ENCODE measurements at places on chromosomes 12 and 14. TPM values are rescaled to one million over a fixed set of nuclear protein-coding genes. Genes with fewer than 3 reads are reported as not detected.

DNA sequence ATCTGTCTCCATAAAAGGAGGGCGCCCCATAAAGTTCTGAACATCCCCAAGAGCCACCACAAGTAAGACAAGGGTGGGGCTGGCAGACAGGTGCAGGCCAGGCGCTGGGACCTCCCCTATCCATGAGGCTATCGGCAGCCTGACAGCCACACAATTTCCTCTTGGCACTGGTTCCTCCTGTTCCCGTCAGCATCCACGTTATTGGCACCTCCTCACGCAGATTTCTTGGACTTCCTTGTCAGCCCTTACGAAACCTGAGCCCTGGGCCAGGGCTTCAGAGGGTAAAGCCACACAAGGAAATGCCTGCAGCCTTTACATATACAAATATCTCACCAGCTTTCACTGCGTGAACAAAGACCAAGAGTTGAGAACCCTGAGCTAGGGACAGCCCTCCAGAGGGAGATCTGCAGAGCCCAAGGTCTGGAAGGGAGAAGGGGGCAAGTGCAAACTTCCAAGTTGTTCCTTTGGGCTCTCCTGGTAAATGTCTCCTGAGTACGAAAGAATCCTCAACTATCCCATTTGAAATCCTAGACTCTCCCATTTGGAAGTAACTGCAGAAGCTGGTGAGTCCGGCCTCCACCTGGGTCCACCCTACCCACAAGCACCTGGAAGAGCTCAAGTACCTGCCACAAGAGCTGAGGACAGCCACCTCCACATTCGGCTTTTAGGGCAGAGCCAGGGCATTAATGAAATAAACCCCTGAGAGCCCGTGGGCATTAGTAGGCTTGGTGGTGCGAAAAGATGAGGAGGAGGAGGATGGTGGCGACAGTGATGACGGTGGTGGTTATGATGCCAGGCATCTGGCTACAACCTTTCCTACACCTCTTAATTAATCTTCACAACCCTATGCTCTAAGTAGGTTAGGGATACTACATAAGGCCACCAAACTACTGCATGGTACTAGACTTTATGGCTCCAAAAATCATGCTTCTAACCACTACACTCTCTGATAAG lies 5.5 kb upstream of the TC2N start:
- no peak for DNase-seq

GRCh38 chr14:23544511-23545447 lies 6.8 kb downstream of the ZFHX2 start:
- no peak for DNase-seq

GRCh38 chr12:59425798-59426197 lies 170.0 kb upstream of the SLC16A7 start:
- DNase-seq, result peak; percentile 73

DNA sequence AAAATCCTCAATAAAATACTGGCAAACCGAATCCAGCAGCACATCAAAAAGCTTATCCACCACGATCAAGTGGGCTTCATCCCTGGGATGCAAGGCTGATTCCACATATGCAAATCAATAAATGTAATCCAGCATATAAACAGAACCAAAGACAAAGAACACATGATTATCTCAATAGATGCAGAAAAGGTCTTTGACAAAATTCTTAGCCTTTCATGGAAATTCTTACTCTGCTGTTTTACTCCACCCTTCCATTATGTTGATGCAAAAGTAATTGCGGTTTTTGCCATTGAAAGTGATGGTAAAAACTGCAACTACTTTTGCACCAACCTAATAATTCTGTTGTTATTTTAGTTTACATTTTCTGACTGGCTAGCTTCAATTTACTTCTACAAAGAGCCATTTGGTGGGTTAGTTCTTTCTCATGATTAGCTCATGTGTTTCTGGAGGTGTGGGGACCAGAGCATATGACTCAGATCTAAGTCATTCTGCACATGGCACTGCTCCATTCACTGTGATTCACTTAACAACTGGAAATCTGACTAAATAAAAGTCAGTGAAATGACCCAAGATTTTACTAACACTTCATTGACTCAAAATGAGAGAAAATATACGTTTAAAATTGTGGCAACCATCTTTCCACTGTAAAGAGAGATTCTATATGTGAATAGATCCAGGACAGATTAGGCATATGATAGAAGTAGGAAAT lies 99.9 kb downstream of the TMTC3 start:
- no peak for DNase-seq

DNA sequence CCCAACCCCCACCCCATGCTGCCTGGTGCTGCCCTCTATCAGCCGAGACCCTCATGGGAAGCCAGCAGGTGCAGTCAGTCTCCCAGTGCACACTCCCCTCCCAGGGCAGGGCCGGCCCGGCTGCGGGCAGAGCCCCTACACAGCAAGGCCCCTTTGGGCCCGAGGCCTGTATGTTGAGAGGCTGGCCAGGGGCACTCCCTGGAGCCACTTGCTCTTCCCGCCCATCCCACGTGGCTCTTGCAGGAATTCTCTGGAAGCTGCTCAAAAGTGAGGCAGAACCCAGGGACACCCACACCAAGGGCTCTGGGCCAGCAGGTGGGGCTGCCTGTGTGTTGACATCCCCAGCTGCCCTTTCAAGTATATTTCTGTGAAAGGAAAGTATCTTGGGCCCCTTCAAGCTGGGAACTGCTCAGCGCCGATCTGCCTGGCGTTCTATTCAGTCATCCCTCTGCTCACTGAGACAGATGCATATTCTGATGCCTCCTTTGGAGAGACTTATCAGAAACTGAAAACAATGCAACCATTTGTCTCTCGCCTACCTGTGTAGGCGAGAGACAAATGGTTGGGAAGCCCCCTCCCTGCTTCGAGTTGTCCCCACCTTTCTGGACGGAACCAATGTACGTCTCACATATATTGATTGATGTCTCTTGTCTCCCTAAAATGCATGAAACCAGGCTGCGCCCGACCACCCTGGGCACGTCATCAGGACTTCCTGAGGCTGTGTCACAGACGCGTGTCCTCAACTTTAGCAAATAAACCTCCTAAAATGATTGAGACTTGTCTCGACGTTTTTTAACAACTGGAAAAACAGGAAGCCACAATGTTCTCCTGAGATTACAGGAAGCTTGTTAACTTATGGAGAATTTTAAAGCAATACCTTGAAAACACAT lies 6.0 kb downstream of the GPR132 start:
- no peak for DNase-seq

- DNase-seq, result no peak
These were observed 235.6 kb upstream of the RPL10L start for GRCh38 chr14:46887144-46887543.

- DNase-seq, result no peak
These were observed 6.0 kb upstream of the LRP6 start for GRCh38 chr12:12272869-12273268.

DNA sequence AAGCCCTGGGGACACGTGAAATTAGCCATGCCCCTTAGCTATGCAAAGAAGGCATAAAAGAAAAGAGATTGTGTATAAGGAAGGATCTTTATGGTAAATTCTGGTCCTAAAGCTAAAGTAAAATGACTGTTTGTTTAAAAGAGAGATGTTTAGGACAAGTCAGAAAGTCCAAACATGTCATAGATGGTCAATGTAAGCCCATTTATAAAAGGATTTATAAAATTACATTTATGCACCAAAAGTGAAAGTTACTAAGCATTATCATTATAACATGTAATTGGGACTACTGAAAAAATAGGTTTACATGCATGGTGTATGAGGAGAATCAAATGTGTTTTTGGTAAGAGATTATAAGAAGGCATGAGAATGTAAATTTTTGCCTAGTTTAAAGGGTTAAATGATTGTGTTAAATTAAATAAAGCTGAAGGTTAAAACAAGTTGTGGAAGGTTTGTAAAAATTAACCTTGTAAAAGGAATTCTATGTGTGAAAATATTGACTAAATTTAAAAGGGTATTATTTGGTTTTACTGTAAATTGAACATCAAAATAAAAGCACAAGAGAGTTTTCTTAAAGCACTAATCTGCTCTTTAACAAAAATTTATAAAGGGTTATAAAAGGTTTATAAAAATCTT lies 50.4 kb upstream of the TSPAN8 start:
- no peak for DNase-seq

GRCh38 chr14:59241121-59241520 lies 52.7 kb downstream of the DAAM1 start:
- DNase-seq, result peak; percentile 66

DNA sequence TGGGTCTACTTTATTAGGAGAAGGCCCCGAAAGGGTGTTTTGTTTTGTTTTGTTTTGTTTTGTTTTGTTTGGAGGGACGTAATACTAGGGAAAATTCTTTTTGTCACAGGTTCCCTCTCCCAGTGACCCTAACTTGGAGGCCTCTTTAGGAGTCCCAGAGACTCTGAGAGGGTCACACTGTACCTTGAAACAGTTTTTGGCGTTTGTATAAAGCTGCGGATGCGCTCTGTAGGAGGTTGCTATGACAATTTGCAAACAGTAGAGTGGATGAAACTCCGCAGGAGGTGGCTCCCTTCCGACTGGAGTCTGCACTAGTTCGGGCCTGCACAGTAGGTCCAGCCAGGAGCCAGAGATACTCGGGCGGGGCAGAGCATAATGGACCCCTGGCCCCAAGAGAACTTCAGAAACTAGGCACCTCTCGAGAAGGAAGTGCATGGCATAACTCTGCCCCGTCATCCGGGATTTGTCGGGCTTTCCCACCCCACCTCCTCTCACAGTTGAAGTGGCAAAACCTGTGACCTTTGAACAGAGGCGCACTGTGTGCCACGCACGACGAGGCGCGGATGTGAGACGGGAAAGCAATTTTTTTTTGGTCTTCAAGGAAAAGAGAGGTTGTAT lies 1.3 kb upstream of the DYRK2 start:
- no peak for DNase-seq

GRCh38 chr12:112422531-112422930 lies 3.8 kb downstream of the PTPN11 start:
- no peak for DNase-seq

Gene PPP4R4
- polyA plus RNA-seq, result 0.07 TPM

Gene AQP2
- not detected for polyA plus RNA-seq

Gene HOXC5
- 2.4 TPM for polyA plus RNA-seq

Gene OR6C2
- not detected for polyA plus RNA-seq

Gene ADGRD1
- polyA plus RNA-seq, result 11.3 TPM

Gene CISTR
- not detected for polyA plus RNA-seq

Gene VDR
- 0.23 TPM for polyA plus RNA-seq

Gene SFSWAP
- polyA plus RNA-seq, result 28.8 TPM

Data from muscle of back (tissue), 13 donors.